NCI-H146 (cell line): ENCODE measurements at places on chromosomes 3 and 15.

- no peak for DNase-seq
Measured at GRCh38 chr3:14480207-14481017, 59.7 kb downstream of the GRIP2 start.

GRCh38 chr15:31830591-31830990 lies 199.7 kb upstream of the CHRNA7 start:
- no peak for DNase-seq

DNA sequence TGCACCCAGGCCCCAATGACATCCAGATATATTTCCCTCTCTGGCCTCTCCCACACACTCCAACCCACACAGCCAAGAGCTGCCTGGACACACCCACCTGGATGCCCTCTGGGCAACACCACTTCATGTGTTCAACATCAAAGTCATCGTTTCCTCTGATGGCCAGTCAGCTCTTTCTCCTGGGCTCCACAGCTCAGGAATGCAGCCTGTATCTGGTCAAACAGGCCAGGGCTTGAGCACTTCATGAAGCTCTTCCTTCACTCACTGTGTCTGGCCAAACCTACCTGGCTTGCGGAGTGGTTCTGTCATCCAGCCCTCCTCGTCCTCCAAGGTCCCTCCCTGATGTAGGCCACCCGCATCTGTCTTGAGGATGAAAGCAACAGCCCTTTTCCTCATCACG lies 35.8 kb upstream of the SLC6A11 start:
- DNase-seq = no peak

GRCh38 chr15:60993008-60993407 lies 236.1 kb downstream of the RORA start:
- no peak for DNase-seq

- DNase-seq = no peak
Measured at GRCh38 chr3:32865383-32865782, 47.6 kb downstream of the TRIM71 start.
